Activated CD4-positive, alpha-beta T cell treated with anti-CD3 and anti-CD28 coated beads for 1 hour (primary cell): ENCODE measurements at places on chromosomes 3 and 15.
A peak's percentile ranks its signal among the peaks of the same experiment; 100 is the strongest.

DNA sequence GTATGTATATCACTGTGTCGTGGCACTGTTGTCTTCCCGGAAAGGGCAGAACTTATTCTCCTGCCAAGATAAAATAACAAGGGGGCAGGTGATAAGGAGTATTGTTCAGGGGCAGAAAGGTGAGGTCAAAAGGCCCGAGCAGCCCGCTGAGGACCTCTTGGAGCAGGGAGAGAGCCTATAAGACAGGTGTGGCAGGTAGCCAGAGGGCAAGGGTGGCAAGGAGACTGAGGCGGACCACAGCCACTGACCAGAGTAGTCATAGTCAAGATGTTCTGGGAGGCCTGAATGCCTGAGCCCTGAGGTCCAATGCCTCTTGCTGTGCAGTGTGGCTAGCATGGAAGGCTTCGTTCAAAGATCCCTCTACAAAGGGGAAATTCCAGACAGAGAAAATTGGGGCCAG is 172.3 kb upstream of the CHRNA7 start:
- no peak for DNase-seq

- no peak for DNase-seq
Measured at GRCh38 chr3:187062526-187063177, 76.6 kb downstream of the RPL39L start.

DNA sequence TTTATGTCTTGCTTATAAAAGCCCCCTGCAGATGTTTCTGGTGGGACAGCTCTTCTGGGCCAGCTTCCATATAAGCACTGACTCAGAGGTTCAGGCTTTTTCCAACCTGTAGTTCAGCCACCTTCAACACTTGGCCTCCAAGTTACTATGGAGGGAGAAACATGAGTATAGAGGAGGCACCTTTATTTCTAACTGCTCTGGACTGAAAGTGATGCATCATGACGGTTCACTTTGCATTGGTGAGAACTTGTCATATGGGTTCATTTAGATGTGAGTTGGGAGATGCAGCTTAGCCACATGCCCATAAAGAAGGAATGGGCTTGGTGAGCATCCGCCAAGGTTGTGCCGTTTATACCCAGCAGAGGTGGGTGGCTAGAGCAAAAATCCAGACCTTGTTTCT is 58.8 kb upstream of the CFAP161 start:
- no peak for DNase-seq

GRCh38 chr15:34987609-34988026 is 469 bp downstream of the ZNF770 start:
- no peak for DNase-seq

- DNase-seq: peak; percentile 22
Measured at GRCh38 chr3:187318819-187319616, 27.5 kb upstream of the MASP1 start.

- no peak for DNase-seq
Measured at GRCh38 chr3:181578743-181579142, 133.0 kb upstream of the SOX2 start.

GRCh38 chr3:169083163-169083562 is 580.3 kb downstream of the MECOM start:
- no peak for DNase-seq

- DNase-seq: no peak
Measured at GRCh38 chr3:172112734-172113120, 73.3 kb downstream of the FNDC3B start.

GRCh38 chr3:43759297-43759782 is 68.6 kb downstream of the ABHD5 start:
- DNase-seq: no peak

- DNase-seq: no peak
Measured at GRCh38 chr3:16456784-16457415, 56.6 kb downstream of the RFTN1 start.

- DNase-seq: no peak
Measured at GRCh38 chr3:151879037-151879436, 5.6 kb downstream of the SUCNR1 start.

DNA sequence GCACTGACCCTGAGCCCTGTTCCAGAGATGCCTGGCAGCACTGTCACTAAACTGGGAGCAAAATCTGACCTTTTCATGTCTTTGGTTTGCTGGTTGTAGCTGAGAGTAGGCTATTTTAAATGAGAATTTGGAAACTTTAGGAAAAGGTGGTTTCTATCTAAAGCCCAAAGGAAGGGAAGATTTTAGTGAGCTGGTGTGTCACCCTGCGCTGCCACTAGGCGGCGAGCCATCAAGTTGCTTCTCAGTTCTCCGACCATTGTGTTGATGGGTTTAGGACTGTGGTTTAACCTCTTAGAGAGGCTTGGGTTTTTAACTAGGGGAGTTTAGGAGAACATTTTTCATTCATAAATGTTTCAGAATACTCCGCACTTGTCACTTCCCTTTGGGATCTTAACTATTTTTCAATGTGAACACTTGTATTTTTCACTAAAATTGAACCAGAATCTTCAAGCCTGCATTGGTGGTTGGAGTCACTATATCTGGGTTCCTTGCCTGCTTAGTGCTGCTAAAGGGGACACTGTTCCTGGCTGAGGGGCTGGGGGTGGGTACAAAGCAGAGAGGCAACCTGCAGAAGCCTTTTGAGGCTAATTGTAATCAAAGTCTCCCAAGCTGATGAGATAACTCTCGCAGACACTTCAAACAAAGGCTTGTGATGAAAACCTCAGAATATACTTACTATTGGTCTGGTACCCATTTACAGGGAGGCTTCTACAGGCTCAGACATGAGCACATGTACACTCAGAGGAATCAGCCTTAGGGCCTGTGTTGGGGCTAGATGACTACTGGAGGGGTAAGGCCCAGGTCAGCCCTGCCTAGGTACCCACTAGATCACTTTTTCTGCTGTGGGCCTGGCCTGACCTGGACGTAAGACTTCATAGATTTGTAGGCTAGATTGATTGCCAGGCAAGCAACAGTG is 16.8 kb downstream of the EXOSC7 start:
- DNase-seq: no peak

- DNase-seq: no peak
Measured at GRCh38 chr3:73045391-73045790, 16.1 kb upstream of the EBLN2 start.

DNA sequence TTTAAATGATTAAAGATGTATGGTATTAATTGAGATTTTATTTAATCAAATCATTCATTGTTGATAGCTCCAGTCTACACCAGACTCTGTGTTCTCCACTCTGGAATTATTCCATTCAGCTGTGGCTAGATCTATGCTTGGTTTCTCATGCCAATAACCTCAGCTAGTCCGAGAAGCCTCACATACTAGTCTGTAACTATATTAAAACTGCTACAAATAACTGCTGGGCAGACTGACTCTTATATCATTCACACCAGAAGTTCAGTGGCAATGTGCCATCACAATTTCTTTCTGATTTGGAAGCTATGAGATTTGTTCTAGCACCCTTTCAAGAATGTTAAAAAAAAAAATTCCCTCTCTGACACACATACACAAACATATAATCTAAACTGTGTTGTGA is 947.3 kb downstream of the ROBO1 start:
- no peak for DNase-seq

GRCh38 chr3:171831936-171832335 is 11.2 kb upstream of the TMEM212 start:
- DNase-seq: no peak

GRCh38 chr15:78177447-78177873 is 28.3 kb downstream of the IDH3A start:
- no peak for DNase-seq

DNA sequence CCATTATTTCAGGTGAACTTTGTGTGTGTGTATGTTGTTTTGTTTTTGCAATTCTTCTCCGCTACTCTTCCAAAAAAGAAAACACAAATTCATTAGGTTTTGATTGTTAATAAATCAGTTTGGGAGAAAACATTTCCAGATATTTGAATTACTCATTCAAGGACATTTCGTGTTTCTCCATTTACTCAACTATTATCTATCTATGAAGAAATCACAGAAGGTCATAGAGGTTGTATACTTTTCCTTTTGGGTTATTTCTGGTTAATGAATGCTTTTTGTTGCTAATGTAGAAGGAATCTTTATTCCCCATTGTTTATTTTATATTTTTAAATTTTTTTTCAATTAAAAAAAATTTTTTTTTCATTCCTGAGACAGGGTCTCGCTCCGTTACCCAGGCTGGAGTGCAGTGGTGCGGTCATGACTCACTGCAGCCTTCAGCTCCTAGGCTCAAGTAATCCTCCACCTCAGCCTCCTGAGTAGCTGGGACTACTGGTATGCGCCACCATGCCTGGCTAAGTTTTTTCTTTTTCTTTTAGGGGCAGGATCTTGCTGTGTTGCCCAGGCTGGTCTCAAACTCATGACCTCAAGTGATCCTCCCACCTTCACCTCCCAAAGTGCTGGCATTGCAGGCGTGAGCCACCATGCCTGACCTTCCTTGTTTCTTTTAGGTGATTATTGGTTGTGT is 28.4 kb downstream of the IGF1R start:
- DNase-seq: no peak
